IMR-90 (cell line): ENCODE measurements at places on chromosomes 2 and 18. TPM values are rescaled to one million over a fixed set of nuclear protein-coding genes. Genes with fewer than 3 reads are reported as not detected.

- peak; percentile 61 for DNase-seq
Observed at GRCh38 chr2:237072067-237072931, 13.4 kb upstream of the COPS8 start.

DNA sequence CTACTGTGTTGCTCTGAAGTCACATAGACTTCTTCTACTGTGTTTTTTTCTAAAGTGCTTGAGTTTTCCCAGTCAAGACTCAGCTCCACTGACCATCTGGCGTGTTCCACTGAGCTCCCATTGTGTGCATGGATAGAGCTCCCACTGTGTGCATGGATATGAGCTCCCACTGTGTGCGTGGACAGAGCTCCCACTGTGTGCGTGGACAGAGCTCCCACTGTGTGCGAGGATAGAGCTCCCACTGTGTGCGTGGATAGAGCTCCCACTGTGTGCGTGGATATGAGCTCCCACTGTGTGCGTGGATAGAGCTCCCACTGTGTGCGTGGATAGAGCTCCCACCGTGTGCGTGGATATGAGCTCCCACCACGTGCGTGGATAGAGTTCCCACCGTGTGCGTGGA is 148.3 kb upstream of the ALKAL2 start:
- no peak for DNase-seq

DNA sequence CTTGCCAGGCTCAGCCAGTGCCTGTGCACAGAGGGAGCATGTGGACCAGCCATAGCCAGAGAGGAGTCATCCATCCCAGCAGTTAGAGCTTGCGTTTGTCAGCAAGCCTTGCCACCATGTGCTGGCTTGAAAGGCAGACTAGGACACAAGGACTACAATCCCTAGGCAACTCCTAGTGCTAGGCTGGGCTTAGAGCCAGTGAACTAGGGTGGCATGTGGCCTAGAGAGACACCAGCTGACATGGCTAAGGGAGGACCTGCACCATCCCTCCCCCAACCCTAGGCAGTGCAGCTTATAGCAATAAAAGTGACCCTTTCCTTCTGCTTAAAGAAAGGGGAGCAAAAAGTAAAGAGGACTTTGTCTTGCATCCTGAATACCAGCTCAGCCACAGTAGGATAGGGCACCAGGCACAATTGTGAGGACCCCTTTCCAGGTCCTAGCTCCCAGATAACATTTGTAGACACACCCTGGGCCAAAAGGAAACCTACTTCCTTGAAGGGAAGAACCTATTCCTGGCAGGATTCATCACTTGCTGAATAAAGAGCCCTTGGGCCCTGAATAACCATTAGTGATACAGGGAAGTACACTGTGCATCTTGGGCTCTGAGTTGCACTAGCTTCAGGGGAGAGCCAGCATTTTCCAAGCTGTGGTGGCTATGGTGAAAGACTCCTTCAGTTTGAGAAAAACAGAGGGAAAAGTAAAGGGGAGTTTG is 38.7 kb upstream of the UXS1 start:
- DNase-seq = no peak

GRCh38 chr2:232838406-232838874 is 31.6 kb upstream of the SNORC start:
- peak; percentile 29 for DNase-seq

DNA sequence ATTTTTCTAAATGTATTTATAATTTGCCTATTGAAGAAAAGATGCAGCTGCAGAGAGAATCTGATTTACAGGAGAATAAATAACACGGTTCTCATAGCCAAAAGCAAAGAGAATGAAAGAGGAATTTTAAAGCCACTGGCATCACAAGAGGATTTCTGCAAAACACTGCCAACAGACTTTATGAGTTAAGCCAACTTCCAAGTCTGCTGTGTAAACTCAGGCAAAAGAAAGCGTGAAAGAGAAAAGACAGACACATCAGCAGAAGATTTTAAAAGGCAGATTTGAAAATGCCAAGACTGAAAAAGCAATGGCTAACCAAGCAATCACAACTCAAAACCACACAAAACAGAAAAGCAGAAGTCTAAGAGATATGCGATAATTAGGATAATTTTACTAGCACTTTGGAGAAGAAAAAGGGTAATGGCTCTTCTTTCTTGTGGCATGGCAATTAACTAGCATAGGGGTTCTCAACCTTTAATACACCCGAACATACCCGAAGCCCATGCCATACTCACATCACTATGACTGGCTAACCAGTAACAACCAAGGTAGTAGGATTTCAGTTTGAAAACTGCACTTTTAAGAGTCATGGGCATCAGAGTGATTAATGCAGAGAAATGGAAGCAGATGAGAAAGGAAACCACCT is 4.9 kb downstream of the DARS1 start:
- DNase-seq = no peak

- DNase-seq = no peak
Observed at GRCh38 chr2:164558450-164558849, 62.8 kb downstream of the GRB14 start.

- no peak for DNase-seq
Observed at GRCh38 chr2:144459286-144459685, 60.6 kb downstream of the ZEB2 start.

DNA sequence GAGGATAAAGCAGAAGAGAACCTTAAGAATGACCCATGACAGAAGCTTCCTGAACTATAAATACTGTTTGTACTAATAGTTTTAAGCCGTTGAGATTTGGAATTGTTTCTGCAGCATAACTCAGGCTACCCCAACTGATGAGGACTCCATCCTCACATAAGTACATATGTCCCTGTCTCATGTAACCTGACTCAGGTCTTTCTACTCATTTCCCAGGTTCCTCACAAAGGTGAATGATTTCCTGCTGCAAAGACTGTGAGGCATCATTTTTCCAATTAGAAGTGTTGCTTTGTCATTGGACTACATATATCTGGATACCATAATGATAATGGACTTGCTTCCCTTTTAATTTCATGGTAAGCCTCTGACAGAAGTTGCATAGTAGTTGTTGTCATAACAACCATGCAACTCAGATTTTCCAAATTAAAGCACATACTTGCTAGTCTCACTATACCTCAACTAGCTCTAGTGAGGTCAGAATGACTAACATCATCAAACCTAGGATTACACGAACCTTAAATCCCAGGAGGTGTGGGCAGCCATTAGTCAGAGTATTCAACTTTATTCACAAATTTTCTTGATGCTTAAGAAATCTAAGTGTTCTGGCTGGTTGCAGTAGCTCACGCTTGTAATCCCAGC is 38.0 kb upstream of the NEDD4L start:
- DNase-seq = peak; percentile 72

DNA sequence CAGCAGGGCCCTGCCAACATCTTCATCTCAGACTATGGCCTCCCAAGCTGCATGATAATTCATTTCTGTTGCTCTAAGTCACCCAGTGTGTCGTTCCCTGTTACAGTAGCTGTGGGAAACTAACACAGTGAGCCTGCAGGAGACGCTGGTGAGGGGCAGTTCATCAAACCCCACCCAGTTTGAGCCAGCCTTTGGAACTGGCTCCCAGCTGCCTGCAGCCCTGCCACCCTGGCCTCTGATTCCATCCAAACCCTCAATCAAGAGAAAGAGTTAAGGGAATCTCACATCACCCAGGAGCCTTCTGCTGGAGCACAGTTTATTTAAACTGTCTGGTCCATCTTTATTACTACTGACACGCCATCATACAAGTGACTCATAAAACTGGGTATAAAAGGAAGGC is 64.9 kb upstream of the ZCCHC2 start:
- no peak for DNase-seq

- DNase-seq = no peak
Observed at GRCh38 chr2:207150284-207150683, 15.5 kb downstream of the KLF7 start.

- DNase-seq = no peak
Observed at GRCh38 chr2:209721497-209721896, 50.1 kb upstream of the UNC80 start.

Gene TUBB8B
- not detected in 2 replicates for polyA plus RNA-seq

Gene GPR45
- not detected in 2 replicates for polyA plus RNA-seq
